ENCODE measurements at places on chromosomes 2 and 18.

DNA sequence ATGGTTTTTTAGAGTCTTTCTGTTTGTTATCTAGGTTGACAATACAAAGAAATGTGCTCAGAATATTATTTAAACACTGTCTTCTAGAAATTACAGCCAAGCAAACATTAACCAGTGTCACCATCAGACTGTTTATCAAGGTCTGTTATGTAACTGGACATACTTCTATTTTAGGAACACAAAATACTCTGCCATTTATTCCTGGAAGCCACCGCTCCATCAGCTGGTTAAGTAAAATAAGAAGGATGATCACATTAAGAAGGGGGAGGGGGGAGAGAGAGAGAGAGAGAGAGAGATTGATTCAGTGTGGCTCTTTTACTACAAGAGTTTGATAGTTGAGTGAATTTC is 47.9 kb downstream of the MBP start:
- no peak for DNase-seq

GRCh38 chr18:44685296-44685695 is 4.6 kb downstream of the SETBP1 start:
- DNase-seq: no peak

- DNase-seq: no peak
These were observed 100.4 kb upstream of the CD226 start for GRCh38 chr18:70047931-70048603.

- no peak for DNase-seq
These were observed 12.9 kb upstream of the RPL37A start for GRCh38 chr2:216485745-216486144.

GRCh38 chr2:157777427-157777826 is 98.7 kb downstream of the ACVR1 start:
- DNase-seq: no peak

GRCh38 chr2:7210712-7211111 is 293.5 kb downstream of the RNF144A start:
- no peak for DNase-seq

DNA sequence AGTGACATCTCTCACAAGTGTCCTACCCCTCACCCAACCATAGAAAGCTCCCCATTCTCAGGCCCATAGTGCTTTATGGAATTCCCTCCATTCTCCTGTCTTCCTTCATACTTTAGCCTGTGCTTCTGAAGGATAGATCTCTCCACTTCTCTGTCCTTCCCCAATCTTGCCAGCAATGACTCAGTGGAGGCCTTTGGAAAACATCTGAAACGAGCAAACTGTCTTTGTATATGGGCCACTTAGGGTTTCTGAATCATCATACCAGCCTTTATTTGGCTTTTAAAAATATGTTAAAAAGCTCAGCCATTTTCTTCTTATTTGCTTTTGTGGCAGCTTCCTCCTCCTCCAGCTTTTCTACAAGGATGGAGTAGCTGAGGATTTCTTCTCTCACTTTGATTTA is 65.6 kb upstream of the ZNF385B start:
- DNase-seq: no peak

DNA sequence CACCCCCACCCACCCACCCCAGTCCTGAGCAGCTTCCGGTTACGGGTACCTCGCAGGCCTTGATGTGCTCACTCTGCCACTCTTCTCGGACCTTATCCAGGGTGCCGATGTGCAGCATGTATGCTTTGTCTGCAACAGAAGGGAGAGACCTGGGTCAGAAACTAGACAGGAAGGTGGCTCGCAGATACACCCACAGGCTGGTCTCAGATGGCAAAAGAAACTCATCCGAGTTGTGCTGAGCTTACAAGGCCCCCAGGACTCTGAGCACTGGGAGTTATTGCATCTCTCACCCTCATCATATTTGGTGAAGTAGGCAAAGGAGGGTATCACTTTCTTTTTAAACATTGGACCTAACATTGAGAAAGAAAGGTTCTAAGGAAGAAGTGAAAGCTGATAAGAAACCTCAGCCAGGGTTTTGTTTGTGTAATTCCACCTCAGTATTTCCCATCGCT is 30.6 kb upstream of the EPG5 start:
- DNase-seq: no peak

Data from activated CD8-positive, alpha-beta memory T cell treated with anti-CD3 and anti-CD28 coated beads for 48 hours (primary cell).